ENCODE measurements at places on chromosomes 2 and 18.

DNA sequence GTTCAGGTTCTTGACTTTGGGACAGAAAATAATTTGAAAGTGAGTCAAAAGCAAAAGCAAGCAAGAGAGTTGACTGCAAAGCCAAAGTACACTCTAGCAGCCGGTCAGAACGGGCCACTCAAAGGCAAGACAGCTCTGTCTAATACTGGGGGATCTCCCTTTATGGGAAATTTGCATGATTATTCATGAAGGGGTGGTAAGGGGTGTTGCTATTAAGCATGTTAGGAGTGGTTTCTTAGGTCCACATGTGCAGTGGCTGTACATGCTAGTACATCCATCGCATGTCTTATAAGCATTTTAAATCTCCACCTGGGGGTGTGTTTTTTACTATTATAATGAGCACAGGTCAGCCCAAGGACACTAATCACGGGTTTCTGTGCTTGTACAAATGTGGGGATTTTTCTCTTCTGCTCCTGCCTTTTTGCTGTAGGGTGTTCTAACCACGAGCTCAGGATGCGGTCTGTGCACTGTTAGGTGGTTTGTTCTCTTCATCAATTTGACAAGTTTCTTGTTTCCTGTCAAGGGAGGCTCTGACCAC is 60.2 kb upstream of the SPP2 start:
- no peak for DNase-seq

- no peak for DNase-seq
These were observed 3.1 kb upstream of the KCNJ13 start for GRCh38 chr2:232779465-232779864.

DNA sequence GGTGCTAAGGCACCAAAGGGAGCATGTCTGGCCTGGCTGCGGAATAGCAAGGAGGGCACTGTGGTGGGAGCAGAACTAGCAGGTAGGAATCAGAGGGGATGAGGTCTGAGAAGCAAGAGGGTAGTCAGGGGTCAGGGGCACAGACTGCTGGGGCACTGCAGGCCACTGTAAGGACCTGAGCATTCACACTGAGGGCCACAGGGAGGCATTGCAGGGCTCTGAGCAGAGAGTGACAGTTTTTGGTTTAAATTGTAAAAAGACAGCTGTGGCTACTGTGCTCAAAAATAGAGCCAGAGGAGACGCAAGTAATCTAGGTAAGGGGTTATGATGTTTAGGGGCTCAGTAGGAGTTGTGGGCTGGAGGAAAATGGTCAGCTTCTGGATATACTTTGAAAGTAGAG is 41.5 kb downstream of the ARHGAP25 start:
- no peak for DNase-seq

GRCh38 chr2:31141443-31142085 is 3.3 kb upstream of the GALNT14 start:
- DNase-seq: peak; percentile 48

GRCh38 chr2:238565031-238565430 is 138.3 kb downstream of the ASB1 start:
- no peak for DNase-seq

DNA sequence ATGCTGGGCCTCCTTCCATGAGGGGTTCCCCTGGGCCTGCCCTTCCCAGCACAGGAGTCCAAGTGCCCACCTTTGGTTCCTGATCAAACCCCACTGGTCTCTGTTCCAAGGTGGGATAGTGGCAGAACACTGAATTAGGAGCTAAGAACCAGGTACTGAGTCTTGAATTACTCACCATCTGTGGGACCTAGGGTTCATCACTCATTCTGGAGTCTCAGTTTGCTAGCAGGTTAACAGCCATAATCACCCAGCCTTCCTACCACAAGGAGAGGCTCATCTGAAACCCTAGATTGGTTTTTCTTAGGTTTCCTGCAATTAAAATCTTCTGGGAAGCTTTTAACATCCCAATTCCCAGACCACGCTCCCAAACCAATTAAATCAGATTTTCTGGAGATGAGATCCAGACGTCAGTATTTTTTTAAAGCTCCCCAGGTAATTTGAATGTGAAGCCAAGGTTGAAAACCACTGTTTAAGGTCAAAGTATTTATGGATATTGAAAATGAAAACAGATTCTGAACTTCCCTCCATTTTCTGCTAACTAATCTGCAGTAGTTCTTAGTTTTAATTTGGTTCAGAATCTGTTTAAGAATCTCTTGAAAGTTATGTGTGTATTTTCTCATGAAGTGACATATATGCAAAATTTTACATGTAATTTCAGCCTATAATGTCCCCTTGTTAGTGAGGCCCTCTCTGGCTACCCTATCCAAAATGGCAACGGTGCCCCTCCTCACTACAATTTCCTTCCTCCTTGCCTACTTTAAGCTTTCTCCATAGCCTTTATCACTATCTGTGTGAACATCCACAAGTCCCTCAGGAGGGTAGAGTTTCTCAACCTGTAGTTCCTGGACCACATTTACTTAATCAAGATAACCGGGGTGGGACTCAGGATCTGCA is 166.5 kb upstream of the CXCR4 start:
- no peak for DNase-seq

DNA sequence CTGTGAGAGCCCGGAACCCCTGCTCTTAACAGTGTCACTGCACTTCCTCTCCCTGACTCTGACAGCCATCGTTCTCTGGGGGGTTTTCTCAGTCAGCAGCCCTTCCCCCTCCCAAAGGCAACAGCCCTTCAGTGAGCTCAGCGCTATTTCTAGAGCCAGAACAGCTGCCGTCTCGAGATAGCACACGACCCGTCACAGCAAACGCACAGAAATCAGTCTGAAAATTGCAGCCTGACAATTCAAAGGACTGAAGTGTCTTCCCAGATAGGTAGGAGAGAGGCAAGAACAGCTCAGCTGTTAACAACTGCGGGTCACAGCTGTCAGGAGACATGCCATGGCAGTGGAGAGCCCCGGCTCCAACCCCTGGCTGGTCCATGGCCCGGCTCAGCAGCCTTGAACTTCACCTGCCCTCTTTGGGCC is 45.4 kb downstream of the ST8SIA5 start:
- DNase-seq: no peak

DNA sequence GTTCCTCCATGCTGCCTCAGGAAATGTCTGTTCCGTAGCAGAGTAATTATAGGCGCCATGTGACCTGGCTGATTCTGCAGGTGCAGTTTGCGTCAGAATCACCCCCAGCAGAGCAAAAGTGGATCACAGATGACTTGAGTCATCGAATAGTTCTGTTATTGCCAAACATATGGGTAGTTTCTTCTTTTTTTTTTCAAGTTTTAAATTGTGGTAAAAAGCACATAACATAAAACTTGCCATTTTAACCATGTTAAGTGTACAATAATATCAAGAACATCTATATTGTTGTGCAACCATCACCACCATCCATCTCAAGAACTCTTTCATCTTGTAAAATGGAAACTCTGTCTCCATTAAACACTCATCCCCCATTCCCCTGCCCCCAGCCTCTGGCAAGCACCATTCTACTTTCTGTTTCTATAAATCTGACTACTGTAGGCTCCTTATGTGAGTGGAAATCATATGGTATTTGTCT is 177.7 kb upstream of the TWIST2 start:
- DNase-seq: peak; percentile 21

- DNase-seq: no peak
These were observed 417.0 kb downstream of the EIPR1 start for GRCh38 chr2:2960441-2961133.

GRCh38 chr2:105486762-105487141 is 87.9 kb upstream of the FHL2 start:
- DNase-seq: no peak

DNA sequence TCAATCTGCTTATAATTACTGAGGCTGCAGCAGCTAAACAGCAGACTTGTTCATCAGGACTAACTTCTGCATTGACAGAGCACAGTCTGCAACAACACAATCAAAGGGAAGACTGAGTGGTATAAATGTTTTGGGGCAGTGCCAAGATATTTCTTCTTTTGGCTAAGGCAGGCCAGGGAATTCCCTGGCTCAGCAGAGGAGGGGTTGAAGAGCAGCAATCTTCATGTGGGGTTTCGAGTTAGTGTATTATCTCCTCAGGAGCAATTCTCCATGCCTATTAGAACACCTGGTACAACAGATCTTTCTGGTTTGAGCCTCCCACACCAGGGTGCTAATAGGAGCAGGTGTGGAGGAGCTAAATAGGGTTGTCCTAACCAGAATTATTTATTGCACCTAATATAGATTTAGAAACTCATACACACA is 103.0 kb upstream of the STK17B start:
- peak; percentile 43 for DNase-seq

DNA sequence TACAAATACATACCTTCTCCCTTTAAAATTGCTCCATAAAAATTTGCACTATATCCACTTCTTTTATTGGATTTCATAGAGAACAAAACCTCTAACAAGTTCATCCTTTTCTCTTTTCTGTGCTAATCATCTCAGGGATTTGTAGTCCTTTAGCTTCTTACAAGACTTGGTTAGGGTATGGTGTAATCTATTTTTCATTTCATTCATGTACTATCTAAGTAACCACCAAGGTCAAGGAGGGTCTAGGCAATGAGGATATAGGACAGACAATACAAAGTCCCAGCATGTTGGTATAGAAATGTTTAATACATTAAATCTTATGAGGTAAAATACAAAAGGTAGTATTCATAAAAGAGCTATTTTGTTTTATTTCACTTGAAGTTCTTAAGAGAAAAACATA is 17.5 kb downstream of the C2orf69 start:
- no peak for DNase-seq

GRCh38 chr2:121095257-121096080 is 189.5 kb downstream of the TFCP2L1 start:
- no peak for DNase-seq

GRCh38 chr2:142874293-142874814 is 3.1 kb upstream of the KYNU start:
- peak; percentile 80 for DNase-seq
